CD8-positive, alpha-beta memory T cell (primary cell): ENCODE measurements at places on chromosomes 12 and 14. TPM values are rescaled to one million over a fixed set of nuclear protein-coding genes. Genes with fewer than 3 reads are reported as not detected.

- H3K4me1 ChIP-seq: no peaks in the 10 kb centered on the region
- no peak overlapping the region for H3K4me3 ChIP-seq
- DNase-seq: no peak
- no peaks in the 10 kb centered on the region for H3K27me3 ChIP-seq
- H3K27ac ChIP-seq: no peak overlapping the region
- no peaks in the 10 kb centered on the region for H3K36me3 ChIP-seq
Measured at GRCh38 chr12:4771960-4772566, 51.9 kb downstream of the GALNT8 start.

TDRD9 gene
- total RNA-seq: 0.44 TPM

DNA sequence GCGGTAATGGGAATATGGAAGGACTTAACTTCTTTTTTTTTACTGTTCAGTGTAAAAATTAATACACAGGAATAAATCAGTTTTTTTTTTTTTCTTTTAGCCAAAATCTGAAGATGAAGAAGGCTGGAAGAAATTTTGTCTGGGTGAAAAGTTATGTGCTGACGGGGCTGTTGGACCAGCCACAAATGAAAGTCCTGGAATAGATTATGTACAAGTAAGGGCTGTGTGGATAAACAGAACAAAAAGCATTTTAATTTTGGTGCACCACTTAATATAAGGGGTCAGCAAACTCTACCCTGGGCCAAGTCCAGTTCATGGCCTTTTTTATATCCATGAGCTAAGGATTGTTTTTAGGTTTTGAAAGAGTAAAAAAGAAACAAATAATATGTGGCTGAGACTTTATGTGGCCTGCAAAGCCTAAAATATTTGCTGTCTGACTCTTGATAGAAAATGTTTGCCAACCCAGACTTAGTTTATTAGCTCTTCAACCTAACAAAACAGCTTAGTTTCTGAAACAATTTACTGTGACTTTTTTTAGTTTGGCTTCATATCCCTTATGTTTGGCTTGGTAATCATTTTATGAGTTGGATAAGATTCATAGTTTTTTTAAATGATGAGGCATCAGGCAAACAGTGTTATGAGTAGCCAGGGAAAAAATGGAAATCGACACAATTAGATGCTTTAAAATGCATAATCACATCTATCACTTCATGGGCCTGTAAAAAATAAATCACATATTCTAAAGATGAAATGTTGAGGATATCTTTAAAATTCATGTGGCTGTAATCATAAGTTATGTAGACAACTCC is 8.4 kb downstream of the GEMIN2 start:
- H3K27ac ChIP-seq: no peak overlapping the region
- no peaks in the 10 kb centered on the region for H3K4me1 ChIP-seq
- DNase-seq: no peak

NINJ2 gene
- 3.3 TPM for total RNA-seq

RERG gene
- total RNA-seq: not detected

DNA sequence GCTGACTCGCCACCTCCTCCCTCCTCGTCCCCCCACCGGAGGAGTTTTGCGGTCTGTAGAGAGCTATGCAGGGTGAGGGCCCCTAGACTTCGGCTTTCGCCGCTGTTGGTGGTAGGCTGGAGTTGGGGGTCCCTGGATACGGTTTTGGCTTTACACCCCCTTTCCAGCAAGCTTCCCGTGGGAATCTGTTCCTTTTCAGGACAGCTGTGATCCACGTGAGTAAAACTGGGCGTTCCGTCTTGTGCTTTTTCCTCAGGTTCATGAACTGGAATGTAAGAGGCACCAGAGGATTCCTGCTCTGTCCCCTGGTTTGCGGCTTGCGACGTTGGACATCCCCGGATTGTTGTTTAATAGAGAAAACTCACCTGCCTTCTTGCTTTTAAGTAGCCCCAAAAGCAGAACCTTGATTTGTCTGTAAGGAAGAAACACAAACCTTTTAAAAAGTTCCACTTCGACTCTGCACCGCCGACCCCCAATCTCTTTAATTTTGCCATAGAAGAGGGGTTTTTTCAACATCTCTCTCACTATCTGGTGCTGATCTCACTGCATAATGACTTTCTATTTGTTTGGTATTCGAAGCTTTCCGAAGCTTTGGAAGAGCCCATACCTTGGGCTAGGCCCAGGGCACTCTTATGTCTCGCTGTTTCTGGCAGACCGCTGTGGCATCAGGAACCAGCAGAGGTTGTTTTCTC is 490 bp downstream of the PRORP start:
- no peaks in the 10 kb centered on the region for H3K27me3 ChIP-seq
- H3K36me3 ChIP-seq: no peaks in the 10 kb centered on the region
- peak overlapping the region; percentile 99 for H3K27ac ChIP-seq
- DNase-seq: no peak
- peaks cover 48% of the 10 kb centered on the region for H3K4me1 ChIP-seq

- no peaks in the 10 kb centered on the region for H3K4me1 ChIP-seq
- no peak overlapping the region for H3K27ac ChIP-seq
- DNase-seq: no peak
- no peaks in the 10 kb centered on the region for H3K36me3 ChIP-seq
- H3K4me3 ChIP-seq: no peak overlapping the region
- no peaks in the 10 kb centered on the region for H3K27me3 ChIP-seq
Measured at GRCh38 chr14:59565087-59565486, 11.5 kb downstream of the CCDC175 start.

GRCh38 chr12:106170285-106170684 is 31.5 kb upstream of the NUAK1 start:
- H3K27ac ChIP-seq: no peak overlapping the region
- no peak for DNase-seq
- H3K36me3 ChIP-seq: no peaks in the 10 kb centered on the region
- H3K4me1 ChIP-seq: no peaks in the 10 kb centered on the region
- H3K27me3 ChIP-seq: no peaks in the 10 kb centered on the region

- no peaks in the 10 kb centered on the region for H3K27me3 ChIP-seq
- H3K36me3 ChIP-seq: no peaks in the 10 kb centered on the region
- no peak overlapping the region for H3K4me3 ChIP-seq
- peak; percentile 11 for DNase-seq
Measured at GRCh38 chr12:3129301-3130056, 52.3 kb downstream of the TSPAN9 start.

LALBA gene
- not detected for total RNA-seq

PAPLN gene
- total RNA-seq: 0.18 TPM

SLCO1B3 gene
- total RNA-seq: not detected

DNA sequence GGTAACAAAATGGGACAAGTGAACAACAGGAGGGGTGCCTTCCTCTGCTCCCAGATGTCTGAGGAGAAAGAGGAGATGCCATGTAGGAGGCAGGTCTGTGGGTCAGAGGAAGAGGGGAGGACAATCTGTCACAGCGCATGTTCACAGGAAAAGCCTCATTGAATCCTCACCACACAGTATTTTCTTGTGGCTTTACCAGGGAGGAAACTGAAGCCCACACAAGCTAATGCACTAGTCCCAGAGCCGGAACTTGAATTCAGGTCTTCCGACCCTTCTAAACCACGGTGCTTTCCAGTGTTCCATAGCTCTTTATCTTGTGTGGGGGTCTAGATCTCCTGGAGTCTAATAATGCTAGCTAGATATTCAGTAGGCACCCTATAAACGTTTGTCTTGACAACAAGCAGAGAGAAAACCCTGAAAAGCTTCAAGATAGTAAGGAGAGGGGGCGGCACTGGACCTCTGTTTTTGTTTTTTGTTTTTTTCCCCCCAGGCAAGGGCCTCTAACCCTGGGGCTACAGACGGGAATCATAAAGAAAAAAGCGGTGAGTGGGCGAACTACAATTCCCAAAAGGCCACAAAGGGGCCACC is 371 bp upstream of the SHMT2 start:
- DNase-seq: no peak
- peaks cover 21% of the 10 kb centered on the region for H3K36me3 ChIP-seq
- H3K4me3 ChIP-seq: peak overlapping the region; percentile 84

DNA sequence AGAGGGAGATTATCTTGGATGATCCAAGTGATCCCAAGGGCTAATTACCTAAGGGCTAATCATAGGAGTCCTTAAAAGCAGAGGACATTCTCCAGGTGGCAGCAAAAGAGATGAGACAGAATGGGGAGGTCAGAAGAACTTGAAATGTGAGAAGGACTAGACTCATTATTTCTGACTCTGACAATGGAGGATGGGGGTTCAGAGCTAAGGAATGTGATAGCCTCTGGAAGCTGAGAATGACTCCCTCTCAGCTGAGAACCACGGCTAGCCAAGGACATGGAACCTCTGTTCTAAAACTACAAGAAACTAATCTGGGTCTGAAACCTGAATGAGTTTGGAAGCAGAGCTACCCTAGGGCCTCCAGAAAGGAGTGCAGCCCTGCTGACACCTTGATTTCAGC is 35.6 kb upstream of the ANKS1B start:
- no peaks in the 10 kb centered on the region for H3K4me1 ChIP-seq
- H3K27ac ChIP-seq: no peak overlapping the region
- H3K4me3 ChIP-seq: no peak overlapping the region
- no peaks in the 10 kb centered on the region for H3K36me3 ChIP-seq
- DNase-seq: no peak
- H3K27me3 ChIP-seq: no peaks in the 10 kb centered on the region

KERA gene
- total RNA-seq: not detected

GNS gene
- total RNA-seq: 20.7 TPM

GRCh38 chr14:35044939-35045797 is 904 bp upstream of the FAM177A1 start:
- H3K4me1 ChIP-seq: peaks cover 21% of the 10 kb centered on the region
- DNase-seq: no peak
- H3K36me3 ChIP-seq: no peaks in the 10 kb centered on the region
- peak overlapping the region; percentile 98 for H3K27ac ChIP-seq
- peak overlapping the region; percentile 85 for H3K4me3 ChIP-seq

DNA sequence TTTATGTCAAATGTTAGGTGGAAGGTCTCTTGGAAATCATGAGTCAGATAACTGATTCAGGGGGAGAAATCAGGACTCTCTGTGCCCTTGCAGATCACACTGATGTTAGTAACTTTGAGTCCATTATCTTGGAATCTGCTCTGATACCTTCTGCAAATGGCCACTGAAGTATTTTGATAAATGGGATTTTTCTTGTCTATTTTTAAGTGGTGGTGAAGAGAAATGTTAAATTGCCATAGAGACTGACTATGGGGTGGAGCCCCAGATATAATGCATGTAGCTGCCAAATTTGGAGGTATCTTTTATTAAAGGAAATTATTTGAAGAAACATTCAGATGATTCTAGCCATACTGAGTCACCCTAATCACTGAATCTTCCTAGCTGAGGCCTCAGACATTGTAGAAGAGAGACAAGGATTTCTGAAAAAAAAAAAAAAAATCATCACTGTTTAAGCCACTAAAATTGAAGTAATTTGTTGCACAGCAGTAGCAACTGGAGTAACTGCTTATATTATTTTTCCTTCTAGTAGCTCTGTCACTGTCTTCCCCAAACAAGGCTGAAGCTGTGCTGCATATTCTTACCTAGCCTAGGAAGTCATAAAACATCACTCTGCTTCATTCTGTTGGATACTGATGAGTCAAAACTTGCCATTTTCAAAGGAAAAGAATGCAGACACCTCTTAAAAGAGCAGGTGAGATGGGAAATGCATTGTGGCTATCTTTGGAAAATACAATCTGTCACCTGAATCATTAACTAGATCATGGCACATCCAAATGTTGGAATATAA is 36.0 kb upstream of the CLEC14A start:
- DNase-seq: no peak
- no peaks in the 10 kb centered on the region for H3K36me3 ChIP-seq
- H3K4me1 ChIP-seq: no peaks in the 10 kb centered on the region
- H3K27me3 ChIP-seq: no peaks in the 10 kb centered on the region
- no peak overlapping the region for H3K27ac ChIP-seq

DNA sequence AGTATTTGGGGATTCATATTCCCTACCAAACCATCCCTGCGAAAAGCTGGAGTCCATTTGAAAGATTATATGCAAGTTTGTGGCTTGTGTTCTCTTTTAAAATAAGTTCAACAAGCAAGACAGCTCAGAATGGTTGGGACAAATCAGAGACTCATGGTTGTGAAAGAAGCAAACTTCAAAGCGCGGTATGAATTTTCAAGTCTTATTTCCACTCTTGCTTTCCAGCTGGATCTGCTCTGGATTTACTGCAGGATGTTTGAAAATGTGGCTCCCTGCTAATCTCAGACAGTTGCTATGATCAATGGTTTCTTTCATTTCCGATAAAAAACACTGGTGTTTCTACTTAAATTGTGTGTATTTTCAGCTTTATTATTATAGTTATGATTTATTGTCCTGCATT is 477.5 kb downstream of the RAD51B start:
- H3K27me3 ChIP-seq: no peaks in the 10 kb centered on the region
- no peak for DNase-seq
- H3K27ac ChIP-seq: no peak overlapping the region
- no peak overlapping the region for H3K4me3 ChIP-seq

GRCh38 chr12:123106640-123107359 is 44.1 kb downstream of the PITPNM2 start:
- peak; percentile 79 for DNase-seq
- H3K27ac ChIP-seq: peak overlapping the region; percentile 20
- peak overlapping the region; percentile 47 for H3K4me3 ChIP-seq
- no peaks in the 10 kb centered on the region for H3K27me3 ChIP-seq

GRCh38 chr14:101620031-101620788 is 58.9 kb downstream of the DIO3 start:
- H3K4me1 ChIP-seq: no peaks in the 10 kb centered on the region
- no peak for DNase-seq
- no peak overlapping the region for H3K27ac ChIP-seq
- H3K4me3 ChIP-seq: no peak overlapping the region
- no peaks in the 10 kb centered on the region for H3K36me3 ChIP-seq
- no peaks in the 10 kb centered on the region for H3K27me3 ChIP-seq

OR11H6 gene
- total RNA-seq: not detected

GRCh38 chr12:107822356-107822755 is 47.9 kb downstream of the ASCL4 start:
- H3K4me3 ChIP-seq: no peak overlapping the region
- no peaks in the 10 kb centered on the region for H3K4me1 ChIP-seq
- H3K36me3 ChIP-seq: no peaks in the 10 kb centered on the region
- no peak overlapping the region for H3K27ac ChIP-seq

FGD4 gene
- total RNA-seq: 0.64 TPM

GRCh38 chr12:86770871-86771270 is 514.7 kb upstream of the MGAT4C start:
- H3K27me3 ChIP-seq: no peaks in the 10 kb centered on the region
- H3K4me1 ChIP-seq: no peaks in the 10 kb centered on the region

DNA sequence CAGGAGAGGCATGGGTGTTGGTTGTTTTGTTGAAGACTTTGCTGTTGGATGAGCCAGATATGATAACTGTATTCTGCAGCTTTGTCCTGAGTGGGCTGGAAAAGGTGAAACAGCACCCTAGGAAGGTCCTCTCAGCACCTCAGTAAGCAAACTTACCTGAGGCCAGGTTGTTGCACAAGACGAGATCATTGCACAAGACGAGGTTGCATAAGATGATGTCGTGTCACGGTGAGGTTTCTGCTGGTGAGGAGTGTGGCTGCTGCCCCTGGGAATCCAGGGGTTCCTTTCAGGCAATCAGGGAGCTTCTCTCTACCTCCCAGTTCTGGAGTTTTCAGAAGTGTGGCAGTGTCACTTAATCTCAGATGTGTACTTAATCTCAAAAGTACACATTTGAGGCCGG is 85.6 kb downstream of the GLT1D1 start:
- no peaks in the 10 kb centered on the region for H3K4me1 ChIP-seq
- no peak for DNase-seq
- no peaks in the 10 kb centered on the region for H3K36me3 ChIP-seq

PTPRB gene
- total RNA-seq: not detected
